ENCODE measurements at places on chromosomes 3 and 15. TPM values are rescaled to one million over a fixed set of nuclear protein-coding genes. Genes with fewer than 3 reads are reported as not detected.

The ACP3 gene
- not detected for total RNA-seq

The PTX3 gene
- 217 TPM for total RNA-seq

The EXOSC7 gene
- 73.3 TPM for total RNA-seq

The C3orf20 gene
- total RNA-seq = not detected

The PLCH1 gene
- total RNA-seq = 0.12 TPM
